ENCODE measurements at places on chromosomes 4 and X.

- DNase-seq, result no peak
Observed at GRCh38 chr4:147003956-147004809, 58.5 kb upstream of the TTC29 start.

GRCh38 chr4:1730532-1731135, 9.3 kb downstream of the TACC3 start:
- DNase-seq, result no peak

- DNase-seq, result no peak
Observed at GRCh38 chr4:6772223-6772928, 10.2 kb upstream of the KIAA0232 start.

DNA sequence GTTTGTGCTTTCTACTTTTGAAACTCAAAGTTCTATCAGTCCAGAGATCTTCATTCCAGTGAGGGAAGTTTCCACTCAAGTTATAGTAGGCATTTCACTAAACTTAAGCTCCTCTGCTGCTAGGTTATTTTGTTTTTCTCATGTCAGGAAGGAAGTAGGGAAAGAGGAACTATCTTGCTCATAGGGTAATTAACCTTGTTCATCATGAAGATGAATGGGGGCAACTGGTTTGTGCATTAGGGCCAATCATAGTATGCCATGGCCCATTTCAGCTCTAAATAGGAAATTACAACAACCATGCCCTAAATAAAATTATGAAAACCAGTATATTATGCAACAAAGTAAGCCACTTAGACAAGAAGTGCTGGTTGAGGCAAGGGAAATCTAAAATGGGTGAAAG, 804.7 kb upstream of the NDST4 start:
- no peak for DNase-seq

- DNase-seq, result no peak
Observed at GRCh38 chrX:38500866-38501265, 60.5 kb upstream of the TSPAN7 start.

- no peak for DNase-seq
Observed at GRCh38 chr4:63325140-63325539, 1084.1 kb downstream of the TECRL start.

DNA sequence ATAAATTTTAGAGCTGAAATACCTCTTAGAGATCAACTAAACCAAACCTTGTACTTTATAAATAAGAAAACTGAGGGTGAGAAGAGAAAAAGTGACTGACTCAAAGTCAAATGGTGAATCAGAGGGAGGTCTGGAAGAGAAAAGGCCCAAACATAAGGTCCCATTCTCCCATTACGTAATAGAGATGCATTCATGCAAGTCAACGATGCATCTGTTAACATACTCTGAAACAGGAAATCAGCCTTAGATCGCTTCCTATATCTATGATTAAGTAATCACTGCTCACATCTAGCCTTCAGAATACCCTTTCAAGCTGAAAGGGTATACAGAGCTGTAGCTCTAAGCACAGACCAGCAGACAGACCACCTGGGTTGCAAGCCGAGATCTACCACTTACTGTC, 6.5 kb downstream of the RNF150 start:
- no peak for DNase-seq

Measured in RCC 7860 (cell line).